Activated CD4-positive, CD25-positive, alpha-beta regulatory T cell treated with anti-CD3 and anti-CD28 coated beads, Interleukin-2, amount 50 U/mL, for 16 hours (primary cell): ENCODE measurements at places on chromosomes 7 and 10.

DNA sequence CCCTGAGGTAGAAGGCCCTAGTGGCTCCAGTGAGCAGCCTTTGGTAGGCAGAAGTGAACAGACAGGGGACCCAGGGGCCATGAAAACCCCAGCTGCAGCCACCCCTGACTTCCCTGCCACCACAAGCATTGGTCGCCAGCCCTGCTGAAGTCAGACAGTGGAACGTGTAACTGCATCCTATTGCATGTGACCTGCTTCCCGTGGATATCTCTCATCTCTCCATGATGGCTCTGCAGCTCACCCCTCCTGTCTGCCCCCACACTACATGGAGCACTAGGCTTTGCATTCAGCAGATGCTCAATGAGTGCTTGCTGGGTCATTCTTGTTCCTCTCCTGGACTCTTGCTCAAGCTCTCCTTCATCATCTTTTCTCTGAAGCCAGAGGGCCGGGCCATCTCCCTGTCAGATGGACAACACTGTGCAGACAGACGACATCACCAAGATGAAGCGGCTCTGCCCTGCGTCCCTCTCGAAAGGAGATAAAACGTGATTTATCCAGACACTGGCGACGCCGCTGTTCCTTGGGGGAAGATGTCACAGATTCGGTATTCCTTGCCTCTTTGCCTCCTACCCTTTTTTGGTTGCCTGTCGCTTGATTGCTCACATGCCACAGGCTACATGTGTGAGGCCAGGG is 117.5 kb downstream of the SH3PXD2A start:
- DNase-seq, result no peak

GRCh38 chr10:86123715-86124114 is 242.9 kb downstream of the GRID1 start:
- no peak for DNase-seq

- no peak for DNase-seq
Measured at GRCh38 chr10:59968705-59969104, 62.3 kb upstream of the CCDC6 start.

DNA sequence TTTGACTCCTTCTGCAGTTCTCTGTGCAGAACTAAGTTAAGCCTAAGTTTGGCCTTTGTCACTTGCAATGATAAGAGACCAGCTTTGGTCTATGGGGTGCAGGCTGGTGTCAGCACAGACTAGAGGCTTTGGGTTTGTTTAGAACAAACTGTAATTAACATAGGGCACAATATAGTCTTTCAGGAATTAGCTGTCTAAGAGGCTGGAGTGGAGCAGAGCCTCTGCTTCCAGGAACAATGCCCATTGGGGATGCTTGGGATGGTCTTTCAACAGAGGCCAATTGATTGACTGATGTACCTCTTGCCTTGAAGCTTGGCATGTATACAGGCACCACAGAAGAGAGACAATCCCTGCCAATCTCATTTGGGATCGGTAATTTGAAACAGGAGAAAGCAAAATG is 4.7 kb downstream of the SUFU start:
- no peak for DNase-seq

DNA sequence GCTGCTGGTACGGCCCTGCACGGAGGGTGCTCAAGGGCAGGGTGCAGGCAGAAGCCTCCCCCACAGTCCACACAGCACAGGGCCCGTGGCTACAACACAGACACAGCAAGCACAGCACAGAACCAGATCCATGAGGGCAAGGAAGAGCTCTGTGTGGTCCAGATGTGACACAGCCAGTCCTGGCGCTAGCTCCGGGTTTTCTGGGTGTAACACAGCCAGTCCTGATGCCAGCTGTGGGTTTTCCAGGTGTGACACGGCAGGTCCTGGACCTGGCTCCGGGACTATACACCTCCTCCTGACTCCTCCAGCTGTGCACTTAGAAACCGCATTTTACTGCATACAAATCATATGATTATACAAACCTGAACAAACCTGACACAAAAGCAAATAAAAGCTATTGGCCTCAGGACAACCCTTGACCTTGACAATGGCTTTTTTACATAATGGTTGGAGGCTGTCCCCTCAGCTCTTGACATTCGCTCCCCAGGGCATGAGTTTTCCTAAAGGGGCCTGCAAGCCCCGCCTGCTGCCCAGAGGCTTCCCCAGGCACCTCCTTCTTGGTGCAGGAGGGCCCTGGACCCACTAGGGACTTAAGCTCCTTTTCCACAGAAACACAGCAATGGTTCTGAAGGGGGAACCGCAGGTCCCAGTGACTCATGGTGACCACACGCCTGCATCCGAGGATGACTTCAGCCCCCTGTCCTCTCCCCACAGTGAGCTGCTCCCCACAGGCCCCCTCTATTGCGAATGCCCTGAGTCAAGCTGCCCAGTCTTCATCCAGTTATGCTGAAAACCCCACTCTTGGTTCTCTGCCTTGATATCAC is 209.6 kb downstream of the PTPRN2 start:
- no peak for DNase-seq

- no peak for DNase-seq
Measured at GRCh38 chr7:137032436-137032835, 164.0 kb downstream of the CHRM2 start.

GRCh38 chr7:135709508-135709907 is 18.5 kb downstream of the SLC13A4 start:
- DNase-seq, result no peak

DNA sequence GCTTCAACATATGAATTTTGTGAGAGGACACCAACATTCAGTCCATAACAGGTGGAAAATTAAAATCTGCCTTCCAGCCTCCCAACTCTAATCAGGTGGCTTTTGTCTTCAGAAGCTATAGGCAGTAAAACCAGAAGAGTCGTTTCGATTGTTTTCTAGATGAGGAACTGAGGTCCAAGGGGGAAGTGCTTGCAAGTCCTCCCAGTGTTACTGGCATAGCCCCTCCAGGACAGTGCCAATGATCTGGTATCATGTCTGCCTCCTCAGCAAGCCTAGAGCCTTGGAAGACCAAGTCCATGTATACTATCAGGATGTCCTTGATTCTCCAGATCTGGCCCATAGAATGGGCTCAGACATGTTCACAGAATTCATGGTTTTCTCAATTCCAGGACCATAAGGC is 16.9 kb downstream of the CYP26A1 start:
- no peak for DNase-seq

GRCh38 chr7:100893910-100894721 is 1.6 kb downstream of the ACHE start:
- DNase-seq, result no peak

- no peak for DNase-seq
Measured at GRCh38 chr7:149845257-149845980, 7.2 kb downstream of the ZNF862 start.

DNA sequence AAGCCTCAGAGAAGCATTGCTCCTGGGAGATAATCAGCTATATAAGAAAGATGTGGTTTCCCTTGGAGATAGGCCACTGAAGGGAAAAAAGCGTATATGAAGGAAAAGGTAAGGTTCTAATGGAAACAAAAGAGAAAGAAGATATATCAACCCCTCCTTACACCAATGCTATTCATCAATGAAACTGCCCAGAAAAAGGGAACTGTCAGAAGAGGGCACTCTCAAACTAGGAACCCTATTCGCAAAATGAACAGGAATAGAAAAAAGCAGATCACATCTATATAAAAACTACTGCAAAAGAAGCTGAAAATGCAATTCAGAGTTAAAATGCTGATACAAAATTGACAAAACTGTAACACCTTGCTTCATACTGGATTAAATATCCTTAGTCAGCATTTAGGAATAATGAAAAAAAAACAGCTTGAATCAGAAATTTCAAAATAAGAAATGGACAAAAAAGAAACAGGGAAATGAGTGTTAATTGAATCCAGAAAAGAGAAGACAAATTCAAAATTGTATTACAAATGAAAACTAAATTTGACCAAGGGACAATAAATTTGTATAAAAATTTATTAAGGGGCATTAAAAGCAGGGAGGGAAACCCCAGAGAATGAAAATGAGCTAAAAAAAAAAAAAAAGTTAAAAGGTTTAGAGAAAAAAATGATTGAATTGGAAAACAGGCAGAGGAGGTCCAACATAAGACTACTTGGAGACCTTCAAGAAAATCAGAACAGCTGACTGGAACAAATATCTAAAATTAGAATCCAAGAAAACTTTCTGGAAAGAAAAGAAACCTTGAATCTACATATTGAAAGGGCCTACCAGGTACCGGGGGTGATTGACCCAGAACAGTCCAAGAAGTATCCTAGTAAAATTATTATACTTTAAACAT is 17.9 kb downstream of the NHLRC2 start:
- DNase-seq, result no peak

GRCh38 chr10:68796605-68797004 is 30.7 kb upstream of the STOX1 start:
- no peak for DNase-seq

DNA sequence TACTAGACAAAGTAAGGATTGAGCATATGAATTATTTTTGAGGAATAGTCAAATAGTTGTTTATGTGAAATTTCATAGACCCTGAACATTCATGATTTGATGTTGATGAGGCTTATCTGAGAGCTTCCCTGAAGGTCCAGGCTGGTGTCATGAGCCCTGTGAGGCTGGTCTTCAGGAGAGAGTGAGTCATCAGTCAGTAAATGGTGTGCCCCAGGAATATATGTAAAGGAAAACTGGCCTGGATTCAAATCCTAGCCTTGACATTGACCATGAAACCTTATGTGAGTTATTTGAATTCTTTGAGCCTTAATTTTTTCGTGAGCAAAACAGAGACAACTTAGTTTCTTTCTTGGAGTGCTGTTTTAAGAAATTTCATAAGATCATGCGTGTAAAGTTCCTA is 6.2 kb downstream of the TMEM236 start:
- DNase-seq, result no peak

GRCh38 chr7:17158261-17158660 is 140.2 kb upstream of the AHR start:
- no peak for DNase-seq

- no peak for DNase-seq
Measured at GRCh38 chr10:89657302-89657701, 12.3 kb upstream of the PANK1 start.

DNA sequence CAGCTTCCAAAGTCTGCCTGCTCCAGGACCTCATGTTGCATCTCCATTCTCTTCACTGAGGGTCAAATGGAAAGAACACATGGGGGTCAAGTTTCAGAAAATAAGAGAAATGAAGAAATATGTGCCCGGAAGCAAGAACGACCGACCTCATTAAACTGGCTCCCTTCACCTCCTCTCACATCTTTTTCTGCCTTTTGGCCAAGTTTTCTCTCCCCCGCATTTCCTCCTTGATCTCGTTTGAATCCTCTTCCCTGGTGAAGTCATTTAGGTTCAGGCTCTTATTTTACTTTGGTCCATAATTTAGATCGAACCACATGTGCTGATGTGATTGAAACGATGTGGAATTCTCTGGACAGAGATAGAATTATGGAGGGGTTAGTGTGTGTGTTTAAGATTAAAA is 44.2 kb downstream of the EGFR start:
- DNase-seq, result no peak

- DNase-seq, result no peak
Measured at GRCh38 chr7:112293416-112293815, 86.9 kb downstream of the ZNF277 start.

- DNase-seq, result no peak
Measured at GRCh38 chr10:69327463-69328379, 49.4 kb downstream of the HK1 start.

DNA sequence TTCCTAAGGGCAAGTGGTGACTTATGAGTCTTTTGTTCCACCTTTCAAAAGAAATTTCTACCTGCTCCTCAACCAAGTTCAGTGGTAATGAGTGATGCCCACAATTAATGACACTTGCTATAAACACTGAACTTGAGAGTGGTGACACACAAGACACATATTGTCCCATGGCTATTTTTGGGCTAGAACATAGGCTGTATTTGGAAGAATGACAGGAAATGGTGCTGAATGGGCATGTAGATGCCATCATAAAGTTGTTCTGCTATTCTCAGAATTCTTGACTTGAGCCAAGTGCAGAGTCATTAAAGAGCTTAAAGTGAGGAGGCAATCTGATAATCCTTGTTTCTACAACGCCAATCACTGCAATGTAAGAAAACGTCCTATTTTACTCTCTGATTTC is 313.3 kb downstream of the AGMO start:
- DNase-seq, result no peak

GRCh38 chr7:108004220-108005142 is 1.5 kb upstream of the LAMB1 start:
- no peak for DNase-seq

DNA sequence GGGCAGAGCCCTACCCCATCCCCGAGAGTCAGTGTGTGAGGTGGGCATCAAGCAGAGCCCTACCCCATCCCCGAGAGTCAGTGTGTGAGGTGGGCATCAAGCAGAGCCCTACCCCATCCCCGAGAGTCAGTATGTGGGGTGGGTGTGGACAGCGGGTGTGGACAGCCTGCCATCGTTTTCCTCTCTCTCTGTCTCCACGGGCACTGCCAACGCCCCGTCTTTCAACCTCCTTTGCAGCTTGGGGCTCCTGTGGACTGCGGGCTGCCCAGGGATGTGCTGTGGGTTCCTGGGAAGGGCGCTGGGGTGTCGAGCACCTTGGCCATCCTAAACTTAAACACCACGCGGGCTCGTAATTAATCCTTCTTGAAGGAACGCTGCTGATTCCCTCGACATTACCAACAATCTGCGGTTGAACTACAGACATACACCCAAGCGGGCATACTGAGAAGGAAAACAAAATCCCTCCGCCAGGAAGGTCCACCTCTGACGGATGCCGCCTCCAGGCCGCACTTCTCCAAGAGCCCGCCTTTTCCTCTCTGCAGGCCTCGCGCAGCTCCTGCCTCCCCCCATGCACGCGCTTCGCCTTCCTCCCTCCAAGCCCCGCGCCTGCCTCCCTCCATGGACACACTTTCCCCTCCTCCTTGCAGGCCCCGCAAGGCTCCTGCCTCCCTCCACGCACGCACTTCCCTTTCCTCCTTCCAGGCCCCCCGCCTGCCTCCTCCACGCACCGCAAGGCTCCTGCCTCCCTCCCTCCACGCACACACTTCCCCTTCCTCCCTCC is 65.1 kb downstream of the ADARB2 start:
- no peak for DNase-seq

DNA sequence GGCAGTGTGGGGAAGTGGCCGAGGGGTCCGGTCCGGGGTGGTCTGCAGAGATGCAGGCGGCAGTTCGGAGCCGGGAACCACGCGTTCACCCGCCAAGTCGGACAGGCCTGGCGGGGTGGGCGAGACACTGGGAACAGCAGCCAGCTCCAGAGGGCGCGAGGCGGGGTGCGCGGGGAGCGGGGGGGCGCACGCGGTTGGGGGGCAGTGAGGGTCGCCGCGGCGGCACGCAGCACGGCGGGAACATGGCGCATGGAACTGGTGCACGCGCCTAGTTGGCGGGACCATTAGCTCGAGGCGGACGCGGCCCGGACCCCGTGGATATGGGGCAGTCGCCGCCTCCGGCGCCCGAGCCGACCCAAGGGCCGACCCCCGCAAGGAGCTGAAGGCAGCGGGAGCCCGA is 635.9 kb downstream of the ZNF37A start:
- DNase-seq, result no peak

DNA sequence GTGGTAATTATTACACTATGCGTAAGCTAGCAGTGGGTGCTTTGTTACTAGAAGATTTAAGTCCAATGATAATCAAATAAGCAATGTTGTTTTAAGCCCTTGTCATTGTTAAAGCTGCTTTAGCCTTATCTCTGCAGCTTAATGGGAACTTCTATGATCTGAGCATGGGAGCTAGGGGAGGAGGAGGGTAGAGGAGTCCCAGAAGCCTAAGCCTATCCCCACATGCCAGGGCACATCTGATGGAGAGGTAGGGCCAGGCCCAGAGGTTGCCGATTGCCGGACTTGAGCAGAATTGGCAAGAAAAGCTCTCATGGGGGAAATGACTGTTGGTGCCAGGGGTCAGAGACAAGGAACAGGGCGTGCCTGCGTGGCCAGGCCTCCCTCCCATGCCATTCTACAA is 13.4 kb downstream of the CUBN start:
- DNase-seq, result no peak
